ENCODE measurements at places on chromosomes 3 and 15.
A peak's percentile ranks its signal among the peaks of the same experiment; 100 is the strongest.

DNA sequence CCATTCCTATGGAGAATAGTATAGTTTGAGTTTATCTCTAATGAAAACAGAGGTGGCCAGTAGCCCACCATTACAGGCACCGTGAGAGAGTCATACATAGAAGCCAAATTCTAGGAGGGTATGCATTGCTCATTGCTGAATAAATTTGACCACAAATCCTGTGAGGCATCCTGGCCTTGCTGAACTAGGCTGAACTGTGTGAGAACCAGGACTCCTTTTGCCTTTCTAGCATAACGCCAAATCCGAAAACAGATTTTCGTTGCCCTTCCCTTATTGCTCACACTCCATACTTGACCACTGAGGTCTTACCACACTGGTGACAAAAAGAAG lies 50.4 kb downstream of the SLC2A2 start:
- DNase-seq: no peak

- no peak for DNase-seq
Measured at GRCh38 chr15:66800584-66801235, 98.7 kb downstream of the SMAD6 start.

GRCh38 chr3:124492824-124493223 lies 237.4 kb upstream of the UMPS start:
- DNase-seq: no peak

- no peak for DNase-seq
Measured at GRCh38 chr15:63478243-63478642, 26.1 kb upstream of the USP3 start.

DNA sequence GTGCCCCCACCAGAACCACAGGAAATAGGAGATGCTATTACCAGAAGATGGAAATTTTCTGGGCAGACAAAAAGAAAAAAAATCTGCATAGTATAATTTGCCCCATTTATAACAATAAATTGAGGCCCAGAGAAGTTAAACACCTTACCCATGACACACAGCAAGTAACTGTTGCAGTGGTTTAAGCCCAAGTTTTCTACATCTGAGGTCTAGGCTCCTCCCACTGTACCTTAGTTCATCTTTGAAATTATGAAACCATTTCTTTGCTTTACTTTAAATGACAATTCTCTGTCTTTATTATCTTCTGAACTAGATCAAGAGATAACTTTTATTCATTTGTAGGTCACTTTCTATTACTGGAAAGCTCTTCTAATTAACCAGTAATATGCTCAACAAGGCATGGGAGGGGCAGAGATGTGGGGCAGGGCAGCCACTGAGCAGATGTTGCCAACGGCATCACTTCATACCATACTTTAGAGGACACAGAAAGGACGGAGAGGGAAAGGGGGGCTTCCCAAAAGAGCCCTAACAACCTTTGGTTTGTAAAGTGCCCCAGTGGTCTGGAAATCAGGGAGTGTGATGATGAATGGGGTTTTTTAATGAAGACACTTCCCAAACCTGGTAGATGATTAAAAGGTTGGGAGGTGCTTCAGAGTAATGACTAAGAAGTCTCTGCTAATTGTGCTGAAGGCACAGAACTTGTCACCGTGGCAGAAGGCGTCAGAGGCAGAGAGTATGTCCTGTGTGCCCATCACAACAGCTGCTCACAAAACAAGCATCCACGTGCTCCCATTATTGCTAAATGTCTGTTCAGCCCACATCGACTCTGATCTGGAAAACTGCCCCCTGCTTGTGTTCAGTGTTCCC lies 342.5 kb downstream of the SHQ1 start:
- DNase-seq: no peak

DNA sequence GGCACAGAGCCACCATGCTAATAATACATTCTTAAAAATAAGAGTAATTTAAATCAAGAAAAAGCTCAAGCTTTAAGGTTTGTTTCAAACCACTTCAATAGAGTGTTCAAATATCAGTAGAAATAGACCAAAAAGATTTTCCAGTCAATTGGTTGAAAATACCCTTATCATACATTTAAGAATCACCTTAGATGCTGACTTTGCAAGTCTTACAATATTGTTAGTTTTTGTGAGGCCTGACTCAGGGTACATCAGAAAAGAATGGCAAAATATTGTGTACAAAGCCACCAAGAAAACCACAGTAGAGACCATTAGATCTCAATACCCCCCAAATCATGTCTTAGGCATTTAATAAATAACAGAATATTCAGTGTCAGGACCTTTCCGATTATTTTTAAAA lies 19.8 kb upstream of the NRG4 start:
- DNase-seq: no peak

GRCh38 chr15:86159468-86159867 lies 79.8 kb downstream of the AGBL1 start:
- no peak for DNase-seq

DNA sequence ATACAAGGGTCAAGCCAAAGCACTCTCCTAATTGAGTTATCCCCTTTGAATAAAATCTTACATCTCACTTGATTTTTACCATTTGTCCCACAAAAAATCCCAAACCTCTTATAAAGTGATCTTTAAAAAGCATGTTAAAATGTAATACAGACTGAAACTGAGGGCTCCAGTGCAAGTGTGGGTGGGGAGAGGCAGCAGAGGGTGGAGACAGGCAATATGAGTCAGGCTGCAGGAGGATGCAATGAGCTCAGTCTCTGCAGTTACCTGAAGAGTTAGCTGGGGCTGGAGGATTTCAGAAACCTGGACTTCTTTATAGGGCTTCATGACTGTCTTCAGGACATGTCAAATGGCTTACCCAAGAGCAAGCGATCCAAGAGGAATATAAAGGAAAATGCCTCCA lies 14.2 kb upstream of the COLQ start:
- DNase-seq: peak; percentile 38

- DNase-seq: no peak
Measured at GRCh38 chr3:56373386-56373785, 94.9 kb downstream of the ERC2 start.

- no peak for DNase-seq
Measured at GRCh38 chr15:100880139-100880896, 687 bp downstream of the ALDH1A3 start.

DNA sequence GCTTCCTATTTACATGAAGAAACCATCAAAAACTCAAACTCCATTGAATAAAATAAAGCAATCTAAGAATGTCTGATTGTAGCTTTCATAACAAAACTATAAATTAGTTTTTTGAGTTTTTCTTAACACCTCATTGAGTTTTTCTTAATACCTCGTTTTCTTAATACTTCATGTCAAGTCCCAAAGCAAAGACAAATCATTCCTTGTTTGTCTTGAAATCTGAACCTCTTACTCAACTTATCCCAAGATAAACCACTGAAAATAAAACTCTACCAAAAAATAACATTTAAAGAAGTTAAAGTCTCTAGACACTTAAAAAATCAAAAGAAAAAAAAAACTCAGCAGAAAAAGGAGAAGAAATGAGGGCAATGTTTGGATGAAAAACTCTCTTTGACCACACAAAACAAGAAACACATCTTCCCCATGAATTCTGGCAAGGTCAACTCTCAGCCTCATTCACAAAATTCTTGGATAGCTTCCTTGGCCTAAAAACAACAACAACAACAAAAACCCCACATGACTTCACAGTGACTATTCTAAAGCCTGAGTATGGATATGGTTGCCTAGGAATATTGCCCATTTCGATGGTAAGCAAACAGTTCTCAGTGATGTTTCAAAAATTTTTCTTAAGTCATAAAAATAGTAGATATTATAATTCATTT lies 38.2 kb downstream of the TMCC1 start:
- DNase-seq: no peak

DNA sequence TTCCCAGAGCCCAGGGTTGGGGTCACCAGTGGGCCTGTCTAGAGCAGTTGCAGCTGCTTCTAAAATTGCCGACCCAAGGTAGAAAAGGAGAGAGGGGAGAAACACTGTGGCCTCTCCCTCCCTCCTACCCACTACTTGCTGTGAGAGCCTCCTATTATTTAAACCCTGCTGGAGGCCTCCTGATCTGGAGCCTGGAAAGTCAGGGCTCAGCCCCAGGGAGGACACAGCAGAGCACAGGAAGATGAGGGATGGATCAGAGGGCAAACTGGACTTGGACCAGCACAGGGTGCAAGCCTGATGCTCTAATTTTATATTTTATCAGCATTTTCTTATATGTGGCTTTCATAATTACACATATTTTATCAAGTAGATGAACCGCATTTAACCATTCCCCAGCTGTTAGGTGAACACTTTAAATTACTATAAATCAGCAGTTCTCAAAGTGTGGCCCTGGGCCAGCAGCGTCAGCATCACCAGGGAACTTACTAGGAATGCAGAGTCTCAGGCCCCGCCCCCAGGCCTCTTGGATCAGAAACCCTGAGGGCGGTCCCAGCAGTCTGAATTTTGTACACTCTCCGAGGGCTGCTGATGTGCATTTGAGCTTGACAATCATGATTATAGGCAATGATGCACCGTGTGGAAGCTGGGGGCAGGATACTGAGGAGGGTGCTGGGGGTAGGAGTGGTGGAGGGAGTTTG lies 26.7 kb downstream of the SMAD3 start:
- no peak for DNase-seq

DNA sequence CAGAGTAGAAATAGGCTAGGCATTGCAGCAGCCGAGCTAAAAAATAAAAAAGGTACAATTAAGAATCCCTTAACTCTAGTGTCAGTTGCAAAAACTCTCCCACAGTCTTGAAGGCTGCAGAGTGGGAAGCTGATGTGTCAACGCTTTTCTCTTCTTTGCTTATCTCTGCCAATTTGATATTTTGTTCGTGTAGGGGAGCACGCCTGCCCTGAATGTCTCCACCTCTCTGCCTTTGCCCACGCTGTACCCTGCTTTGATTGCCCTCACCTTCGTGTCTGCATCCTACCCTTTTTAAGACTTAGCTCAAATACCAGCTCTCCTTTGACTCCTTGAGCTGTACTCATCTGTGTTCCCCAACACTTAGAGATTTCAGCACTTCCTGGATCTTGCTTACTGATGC lies 155.4 kb upstream of the CADPS start:
- no peak for DNase-seq

DNA sequence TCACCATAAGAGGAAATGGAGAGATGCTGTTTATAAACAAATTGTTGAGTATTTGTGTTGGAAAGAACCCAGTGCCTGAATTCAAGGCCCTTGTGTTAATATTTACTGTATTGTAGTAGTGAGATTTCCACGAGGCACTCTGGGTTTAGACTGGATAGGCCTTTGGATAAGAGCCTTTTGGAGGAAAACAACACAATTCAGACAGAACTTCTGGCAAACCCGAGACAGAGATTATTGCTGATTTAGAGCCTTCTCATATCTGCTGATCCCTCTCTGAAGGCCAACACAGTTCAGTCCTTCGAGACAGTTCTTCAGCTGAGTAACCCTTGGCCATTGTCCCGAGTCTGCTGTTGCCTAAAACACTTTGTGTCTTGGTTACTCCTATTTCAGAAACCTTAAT lies 55.7 kb downstream of the LMCD1 start:
- no peak for DNase-seq

DNA sequence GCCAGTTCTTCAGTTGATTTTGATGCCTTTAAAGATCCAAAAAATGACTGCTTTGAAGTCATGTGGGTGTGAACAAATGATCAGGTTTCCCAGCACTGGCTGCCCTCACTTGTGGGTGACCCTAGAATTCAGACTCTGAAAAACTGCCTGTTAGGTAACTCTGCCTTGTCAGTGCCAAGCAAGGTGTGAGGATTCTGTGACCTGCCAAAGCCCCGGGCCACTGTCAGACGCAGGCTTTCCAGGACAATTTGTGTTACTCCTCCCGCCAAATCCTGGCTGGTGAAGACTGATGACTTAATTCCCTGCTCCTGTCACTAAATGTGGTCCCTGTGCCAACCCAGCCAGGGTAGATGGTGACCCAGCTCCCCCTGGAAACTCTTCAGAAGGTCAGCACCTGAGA lies 99.2 kb upstream of the PSMD6 start:
- no peak for DNase-seq

DNA sequence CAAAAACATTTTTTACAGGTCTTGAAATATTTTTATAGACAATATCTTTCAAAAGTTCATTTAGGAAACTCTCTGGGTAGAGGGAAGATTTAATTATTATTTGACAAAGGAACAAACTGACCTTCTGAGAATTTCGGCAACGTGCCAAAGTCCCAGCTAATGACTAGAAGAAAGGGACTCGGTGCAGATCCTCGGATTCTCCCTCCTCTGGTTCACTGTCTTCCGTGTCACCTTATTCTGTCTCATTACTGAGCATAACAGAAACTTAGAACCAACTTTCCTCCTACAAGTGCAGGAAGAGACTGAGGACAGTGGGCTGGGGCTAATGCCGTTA lies 339.1 kb downstream of the MECOM start:
- DNase-seq: no peak

- no peak for DNase-seq
Measured at GRCh38 chr3:69113536-69113935, 8.9 kb downstream of the LMOD3 start.

- DNase-seq: no peak
Measured at GRCh38 chr3:38327335-38328009, 19.1 kb upstream of the XYLB start.

GRCh38 chr3:12278566-12278965 lies 10.3 kb upstream of the PPARG start:
- DNase-seq: no peak

DNA sequence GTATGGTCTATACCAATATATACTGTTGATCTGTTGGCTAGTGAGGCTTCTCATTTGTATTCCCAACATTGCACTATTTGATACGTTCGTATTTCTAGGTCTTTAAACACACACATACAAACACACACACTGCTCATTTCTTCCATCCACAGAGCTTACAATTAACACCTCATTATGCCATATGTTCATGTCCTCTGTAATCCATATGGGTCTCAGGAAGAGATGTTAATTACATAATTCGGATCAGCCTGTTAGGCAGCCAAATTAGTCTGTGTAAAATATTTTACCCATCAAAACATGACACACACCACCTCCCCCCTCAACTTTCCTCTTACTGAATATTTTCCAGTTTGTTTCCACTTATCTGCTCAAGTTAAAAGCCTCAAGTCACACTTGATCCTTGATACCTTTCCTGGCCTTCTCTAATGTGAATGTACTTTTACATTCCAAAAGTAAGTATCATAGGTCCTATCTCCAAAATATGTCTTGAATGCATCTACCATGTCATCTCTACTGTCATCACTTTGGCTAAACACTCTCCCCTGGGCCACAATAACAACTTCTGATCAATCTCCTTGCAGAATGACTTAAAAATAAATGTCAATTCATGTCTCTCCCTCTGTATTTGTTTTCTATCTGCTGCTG lies 28.2 kb downstream of the EOGT start:
- no peak for DNase-seq

DNA sequence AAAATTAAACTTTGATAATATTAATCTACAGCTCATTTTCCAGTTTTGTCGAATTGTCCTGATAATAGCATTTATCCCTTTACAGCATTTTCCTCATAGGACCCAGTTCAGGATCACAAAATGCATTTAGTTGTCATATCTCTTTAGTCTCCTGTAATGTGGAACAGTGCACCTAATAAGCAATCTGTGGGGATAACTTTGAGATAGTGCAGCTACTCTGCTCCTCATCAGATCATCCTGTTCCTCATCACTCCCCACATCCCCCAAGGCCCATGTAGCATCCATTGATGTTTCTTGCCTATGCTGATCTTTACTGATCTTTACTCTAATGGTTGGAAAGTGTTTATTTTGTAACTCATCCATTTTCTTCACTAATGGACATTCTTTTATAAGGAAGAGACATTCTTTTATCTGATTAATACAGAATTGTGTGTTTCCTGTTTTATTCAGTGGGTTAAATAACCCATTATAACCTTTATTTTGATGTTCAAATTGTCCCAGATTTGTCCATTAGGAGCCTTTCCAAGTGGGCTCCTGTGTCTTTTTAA lies 7.5 kb downstream of the RNF111 start:
- DNase-seq: no peak

- no peak for DNase-seq
Measured at GRCh38 chr15:74185710-74186348, 12.3 kb downstream of the ISLR start.
